ENCODE measurements at places on chromosomes 12 and 14.

GRCh38 chr12:117226505-117226904 is 36.2 kb upstream of the FBXO21 start:
- DNase-seq = no peak

- DNase-seq = no peak
These were observed 77.1 kb downstream of the PRKAB1 start for GRCh38 chr12:119744900-119745606.

GRCh38 chr12:68912916-68913315 is 20.1 kb downstream of the CPM start:
- no peak for DNase-seq

- no peak for DNase-seq
These were observed 7.4 kb upstream of the PTGES3 start for GRCh38 chr12:56695327-56696101.

DNA sequence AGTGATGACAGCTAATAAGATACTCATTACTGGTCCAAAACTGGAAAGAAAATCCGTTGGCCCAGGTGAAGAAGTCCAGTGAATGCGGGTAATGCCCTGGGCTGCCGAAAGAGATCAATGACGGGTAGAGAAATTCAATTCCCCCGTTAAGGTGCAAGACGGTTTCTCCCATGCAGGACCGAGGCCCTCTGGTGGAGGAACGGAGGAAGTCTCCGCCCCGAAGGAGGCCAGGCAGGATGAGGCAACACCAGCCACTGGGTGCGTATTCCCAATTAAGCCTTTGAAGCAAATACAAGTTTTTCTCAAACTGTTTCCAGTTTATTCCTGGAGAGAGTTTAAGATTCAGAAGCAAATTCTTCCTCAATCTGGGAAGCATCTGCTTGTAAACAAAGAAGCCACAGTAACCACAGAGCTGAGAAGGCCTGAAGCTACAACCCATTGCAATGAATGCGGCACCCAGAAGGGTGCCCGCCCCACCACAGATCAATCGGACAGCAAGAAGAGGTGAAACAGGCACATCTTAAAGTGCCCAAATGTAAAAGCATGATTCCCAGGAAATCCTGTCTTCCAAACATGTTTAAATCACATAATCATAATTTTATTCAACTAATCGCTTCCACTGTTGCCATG is 118.5 kb downstream of the TTC7B start:
- peak; percentile 81 for DNase-seq

- DNase-seq = peak; percentile 17
These were observed 44.0 kb downstream of the RAD52 start for GRCh38 chr12:905261-906031.

DNA sequence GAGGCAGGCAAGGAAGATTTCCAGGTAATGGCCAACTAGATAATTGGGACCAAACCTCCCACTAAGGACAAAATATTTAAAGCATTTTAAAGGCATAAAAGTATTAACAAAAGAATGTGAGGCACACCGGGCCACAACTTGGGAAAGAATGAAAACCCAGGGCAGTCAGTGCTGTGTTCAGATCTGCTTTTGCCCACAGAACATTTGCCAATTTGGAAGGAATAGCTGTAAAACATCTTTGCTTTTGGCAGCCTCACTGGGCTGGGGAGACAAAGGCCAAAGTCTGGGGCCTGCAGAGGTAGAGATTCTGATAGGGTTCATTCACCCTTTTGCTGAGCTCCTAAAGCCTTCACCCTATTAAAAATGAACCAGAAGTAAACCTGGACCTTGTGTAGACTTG is 82.3 kb downstream of the SYNE3 start:
- no peak for DNase-seq

- peak; percentile 5 for DNase-seq
These were observed 33.0 kb downstream of the UBR7 start for GRCh38 chr14:93239869-93240677.

DNA sequence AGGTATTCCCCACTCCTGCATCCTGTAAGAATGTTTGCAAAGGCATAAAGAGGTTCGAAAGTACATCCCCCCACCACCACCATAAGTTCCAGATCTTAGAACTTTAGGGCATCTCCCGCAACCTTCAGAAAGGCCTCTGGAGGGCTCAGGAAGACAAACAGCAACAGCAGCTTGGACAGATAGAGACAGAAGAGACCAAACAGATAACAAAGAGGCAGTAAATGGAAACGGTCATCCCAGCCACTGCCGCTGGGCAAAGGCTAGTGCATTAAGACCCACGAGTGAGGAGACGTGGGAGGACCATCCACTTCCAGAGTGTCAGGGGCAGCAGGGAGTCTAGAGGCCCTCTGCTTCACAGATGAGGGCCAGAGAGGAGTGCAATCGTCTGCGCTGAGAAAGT is 124.3 kb downstream of the CRACR2A start:
- DNase-seq = no peak

GRCh38 chr14:103451401-103451800 is 66.2 kb downstream of the MARK3 start:
- DNase-seq = no peak

- no peak for DNase-seq
These were observed 265.5 kb downstream of the SEC23A start for GRCh38 chr14:38837343-38838048.

DNA sequence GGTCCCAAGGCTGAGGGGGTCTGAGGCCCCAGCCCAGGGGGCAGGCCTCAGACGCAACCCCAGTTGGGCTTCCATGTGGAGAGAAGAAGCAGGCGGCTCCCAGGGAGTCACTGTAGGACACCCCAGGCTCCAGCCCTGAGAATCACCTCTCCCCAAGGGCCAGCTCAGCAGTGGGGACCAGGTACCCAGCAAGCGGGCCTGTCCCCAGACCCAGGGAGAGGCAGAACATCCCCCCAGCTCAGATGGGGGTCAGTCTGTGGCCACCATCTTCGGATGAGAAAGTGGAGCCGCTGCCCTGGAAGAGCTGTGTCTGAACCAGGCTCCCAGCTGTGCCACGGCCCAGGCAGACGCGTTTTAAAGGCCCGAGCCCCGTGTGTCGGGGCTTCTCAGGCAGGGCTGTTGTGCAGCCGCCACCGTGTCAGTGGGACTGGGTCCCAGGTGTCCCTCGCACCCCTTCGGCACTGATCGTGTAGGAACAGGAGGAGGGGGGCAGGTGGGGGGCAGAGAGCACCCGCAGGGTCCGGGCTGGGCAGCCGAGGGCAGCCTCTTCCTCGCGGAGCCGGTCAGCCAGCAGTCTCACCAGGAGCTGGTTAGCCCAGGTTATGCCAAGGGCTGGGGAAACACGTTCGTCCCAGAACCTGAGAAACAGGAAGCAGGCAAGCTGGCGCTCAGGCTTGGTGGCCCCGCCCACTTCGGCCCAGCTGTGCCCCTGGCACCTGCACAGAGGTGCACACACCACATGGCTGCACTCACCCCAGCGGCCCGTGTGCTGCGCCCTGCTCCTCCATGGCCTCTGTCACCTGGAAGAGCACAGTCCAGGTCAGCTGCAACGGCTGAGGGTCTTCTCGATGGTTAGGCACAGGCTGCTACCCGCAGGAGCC is 16.6 kb downstream of the XRCC3 start:
- DNase-seq = no peak

GRCh38 chr12:123151457-123152454 is 866 bp upstream of the PITPNM2 start:
- DNase-seq = no peak

Data from activated CD4-positive, alpha-beta T cell treated with anti-CD3 and anti-CD28 coated beads, Interleukin-10, Interleukin-2, amounts not matched to agents 100 ng/mL and 50 ng/mL, durations not matched to agents 16 hours and 8 hours (primary cell).